ENCODE measurements at places on chromosomes 3 and 15.

- DNase-seq, result no peak
Measured at GRCh38 chr3:72303926-72304325, 519.0 kb upstream of the PROK2 start.

GRCh38 chr3:101995371-101996046 lies 146.2 kb downstream of the NFKBIZ start:
- DNase-seq, result no peak

DNA sequence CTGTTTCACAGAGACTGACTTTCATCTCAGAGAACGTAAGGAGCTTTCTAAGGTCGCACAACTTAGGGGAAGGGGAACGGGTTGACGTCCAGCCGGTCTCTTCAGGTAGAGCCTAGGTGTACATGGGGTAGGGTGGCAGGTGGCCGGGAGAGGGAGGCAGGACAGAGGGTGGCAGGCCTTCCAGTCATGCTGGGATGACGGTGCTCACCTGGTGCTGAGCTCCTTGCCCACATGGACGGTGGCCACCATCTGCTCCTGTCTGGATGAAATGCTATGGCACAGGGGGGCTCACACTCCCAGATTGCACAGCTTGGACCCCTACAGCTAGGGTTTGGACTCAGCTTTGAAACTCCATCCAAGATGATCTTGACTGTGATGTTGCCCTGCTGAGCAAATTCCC lies 144.5 kb downstream of the ATP10A start:
- DNase-seq, result no peak

DNA sequence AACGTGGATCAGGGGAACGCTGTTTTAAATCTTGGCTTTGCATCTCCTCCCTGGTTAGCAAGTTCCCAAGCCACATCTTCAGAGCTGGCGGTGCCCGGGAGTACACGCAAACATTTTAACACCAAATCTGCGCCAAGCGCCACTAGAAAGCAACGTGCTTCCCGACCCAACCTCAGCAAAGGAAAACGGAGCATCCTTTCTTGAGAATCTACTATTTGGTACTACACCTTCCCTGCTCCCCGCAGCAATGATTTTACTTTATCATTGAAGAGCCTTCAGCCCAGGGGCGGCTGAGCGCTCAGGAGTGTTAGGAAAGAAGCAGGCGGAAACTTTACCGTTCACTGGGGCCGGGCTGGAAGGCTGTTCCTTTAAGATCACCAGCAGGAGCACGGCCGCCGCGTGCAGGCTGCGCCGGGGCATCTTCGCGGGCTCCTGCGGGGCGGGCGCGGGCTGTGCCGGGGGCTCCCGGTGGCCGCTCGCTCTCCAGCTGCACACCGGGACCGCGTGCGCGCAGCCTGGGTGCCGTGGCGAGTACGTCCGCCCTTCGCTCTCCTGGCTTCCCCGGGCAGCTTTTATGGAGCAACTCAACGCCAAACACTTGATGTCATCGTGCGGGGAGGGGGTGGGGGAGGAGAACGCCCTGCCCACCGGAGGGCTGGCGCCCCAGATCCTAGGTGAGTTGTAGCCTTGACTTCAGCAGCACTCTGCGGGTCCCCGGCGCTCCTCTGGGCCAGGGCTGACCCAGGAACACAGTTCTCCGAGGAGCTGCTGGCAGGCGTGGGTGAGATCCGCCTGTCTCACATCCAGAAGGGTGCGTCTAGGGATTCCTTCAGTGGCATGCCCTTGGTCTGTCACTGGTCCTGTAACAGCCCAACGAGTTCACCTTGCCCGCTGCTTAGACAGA lies at the start of gene CA12:
Gene CA12 (minus strand): TSS at position 546 of the 904 bp plus-strand sequence. CDS start 126 bp downstream, at position 420.
- no peak for DNase-seq

DNA sequence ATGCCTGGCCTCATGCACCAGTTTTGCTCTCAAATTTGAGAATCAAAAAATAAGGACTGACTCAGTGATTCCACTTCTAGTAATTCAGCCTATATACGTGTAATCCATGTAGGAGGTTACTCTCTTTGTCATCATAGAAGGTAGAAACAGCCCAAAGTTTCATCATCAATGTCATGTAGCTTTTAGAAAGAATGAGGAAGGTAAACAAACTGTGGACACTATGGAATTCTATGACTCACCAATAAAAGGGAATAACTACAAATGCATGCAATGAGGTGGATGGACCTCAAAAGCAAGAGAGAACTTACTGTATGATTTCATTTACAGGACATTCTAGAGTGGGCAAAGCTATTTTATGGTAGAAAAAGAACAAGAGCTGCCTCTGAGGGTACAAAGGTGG lies 93.2 kb upstream of the LRIG1 start:
- no peak for DNase-seq

- no peak for DNase-seq
Measured at GRCh38 chr3:122890720-122891220, 95.9 kb downstream of the SLC49A4 start.

DNA sequence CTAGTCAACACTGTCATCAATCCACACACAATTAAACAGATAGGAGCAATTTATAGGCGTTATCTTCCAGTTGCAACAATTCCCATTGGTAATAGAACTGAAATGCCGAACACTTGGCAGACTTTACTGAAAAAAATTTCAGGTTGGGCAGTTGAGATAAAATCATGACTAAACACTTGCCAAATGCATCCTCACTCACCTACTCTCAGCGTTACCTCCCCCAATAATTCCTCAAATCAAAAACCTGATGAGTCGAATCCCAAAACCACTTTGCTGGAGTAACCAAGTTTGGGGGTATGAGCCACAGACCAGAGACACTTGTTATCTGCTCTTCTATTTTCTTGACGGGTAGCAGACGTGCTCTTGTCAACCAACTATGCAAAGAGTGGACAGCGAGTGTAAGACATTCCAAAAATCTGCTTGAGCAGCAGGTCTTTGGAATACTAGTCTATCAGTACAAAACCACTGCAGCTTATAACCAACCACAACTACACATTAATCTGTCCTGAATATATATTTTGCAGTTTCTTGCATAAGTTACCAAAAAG lies 30.3 kb downstream of the PPP1R2 start:
- no peak for DNase-seq

DNA sequence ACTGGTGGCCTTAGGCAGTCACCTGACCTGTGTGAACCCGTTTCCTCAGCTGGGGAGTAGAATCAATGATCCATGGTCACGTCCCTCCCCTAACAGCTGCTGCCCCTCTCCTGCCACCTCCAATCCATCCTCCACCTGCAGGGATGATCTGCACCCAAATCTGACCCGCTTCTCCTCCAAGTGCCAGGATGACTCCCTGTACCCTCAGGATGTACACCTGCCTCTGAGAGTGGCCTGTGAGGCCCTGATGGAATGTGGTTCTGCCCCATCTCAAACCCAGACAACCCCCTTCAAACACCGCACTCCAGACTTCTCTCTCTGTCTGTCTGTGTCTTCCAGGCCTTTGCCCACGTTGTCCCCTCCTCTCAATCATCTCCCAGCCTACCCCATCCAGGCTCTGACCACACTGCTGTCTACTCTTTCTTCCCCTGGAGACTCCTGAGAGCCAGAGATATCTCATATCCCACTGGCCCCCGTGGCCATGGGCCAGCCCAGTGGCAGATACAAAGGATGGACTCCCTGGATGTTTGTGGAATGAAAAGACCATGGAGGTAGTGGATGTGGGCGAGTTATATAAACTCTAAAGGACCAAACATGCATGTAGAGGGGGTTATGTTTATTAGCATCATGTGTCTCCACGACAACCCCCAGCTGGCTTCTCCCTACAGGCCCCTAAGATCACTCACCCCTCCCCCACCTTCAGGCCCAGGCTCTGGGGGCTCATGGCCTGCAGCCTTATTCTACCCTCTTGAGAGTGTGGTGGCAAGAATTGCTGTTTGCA lies 84.9 kb downstream of the SMAD6 start:
- DNase-seq, result no peak

- no peak for DNase-seq
Measured at GRCh38 chr3:156246961-156247725, 126.8 kb downstream of the KCNAB1 start.

GRCh38 chr15:95417761-95418160 lies 912.7 kb upstream of the NR2F2 start:
- DNase-seq, result no peak

- no peak for DNase-seq
Measured at GRCh38 chr3:73536336-73536895, 88.3 kb downstream of the PDZRN3 start.

GRCh38 chr15:91142106-91142744 lies 42.2 kb downstream of the SV2B start:
- no peak for DNase-seq

DNA sequence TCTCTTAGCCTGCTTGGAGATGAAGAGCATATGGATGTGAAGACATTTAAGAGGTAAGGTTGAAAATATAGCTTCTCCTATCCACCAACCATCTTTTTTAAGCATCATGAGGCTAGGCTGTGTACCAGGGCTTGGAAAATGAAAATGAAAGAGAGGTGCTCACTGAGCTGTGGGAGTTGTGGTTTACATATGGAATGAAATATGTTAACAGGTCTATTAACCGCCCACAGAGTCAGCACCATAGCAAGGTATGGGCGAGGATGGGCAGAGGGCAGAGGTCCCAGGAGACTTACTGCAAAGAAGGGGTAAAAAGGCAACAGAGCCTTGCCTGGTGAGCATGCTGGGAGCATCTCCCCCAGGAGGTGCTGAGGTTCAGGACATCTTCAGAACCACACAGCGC lies 273.1 kb downstream of the GABRG3 start:
- DNase-seq, result no peak

GRCh38 chr3:131141770-131142169 lies 115.1 kb downstream of the NEK11 start:
- no peak for DNase-seq

DNA sequence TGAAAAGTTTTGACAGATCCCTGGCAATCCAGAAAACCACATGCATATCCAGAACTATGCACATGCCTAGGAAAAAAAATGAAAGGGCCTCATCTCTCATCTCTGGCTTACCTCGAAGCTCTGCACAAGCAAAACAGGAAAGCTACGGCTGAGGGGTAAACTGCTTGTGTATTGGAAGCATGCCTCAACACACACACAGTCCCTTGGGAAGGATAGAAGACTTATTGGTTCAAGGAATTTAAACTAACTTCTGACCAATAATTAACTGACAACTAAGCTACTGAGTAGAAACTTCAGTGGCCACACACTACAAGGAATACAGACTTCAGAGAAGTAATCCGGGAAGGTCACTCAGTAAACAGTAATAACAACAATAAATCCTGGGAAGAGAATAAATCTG lies 59.9 kb upstream of the POMGNT2 start:
- no peak for DNase-seq

GRCh38 chr15:96312641-96313335 lies 17.7 kb upstream of the NR2F2 start:
- DNase-seq, result no peak

DNA sequence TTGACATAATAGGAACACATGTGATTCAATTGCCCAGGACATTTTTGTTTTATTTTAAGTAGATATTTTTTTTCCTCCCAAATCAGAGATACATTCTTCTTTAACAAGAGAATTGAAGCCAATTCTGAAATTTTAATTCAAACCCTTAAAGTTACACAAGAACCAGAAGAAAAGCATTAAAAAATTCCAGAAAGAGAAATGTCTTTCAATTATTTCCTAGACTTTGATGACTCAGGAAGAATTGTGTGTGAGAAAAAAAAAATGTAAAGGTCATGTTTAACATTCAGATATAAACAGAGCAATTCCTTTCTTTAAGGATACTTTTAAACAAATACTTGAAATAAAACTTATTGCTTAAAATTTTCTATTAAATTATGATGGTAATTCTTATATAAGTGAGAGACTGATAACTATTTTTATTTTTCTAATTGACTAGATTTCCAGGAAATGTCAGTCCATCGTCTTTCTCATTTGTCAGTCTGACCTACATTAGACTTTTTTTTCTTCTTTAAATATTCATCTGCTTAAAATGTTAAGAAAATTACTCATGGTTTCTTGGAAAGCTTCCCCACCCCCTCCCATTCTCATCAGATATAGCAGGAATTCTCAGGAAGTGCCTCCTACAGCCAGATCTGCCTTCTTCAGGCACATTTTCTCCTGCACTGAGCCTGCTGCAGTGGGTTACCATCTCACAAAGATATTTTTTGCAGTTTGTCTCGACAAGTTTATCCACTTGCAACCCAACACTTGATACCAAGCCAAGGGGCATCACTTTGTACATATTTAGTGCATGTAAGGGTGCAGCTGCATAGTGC lies 261.8 kb upstream of the CBLB start:
- no peak for DNase-seq

DNA sequence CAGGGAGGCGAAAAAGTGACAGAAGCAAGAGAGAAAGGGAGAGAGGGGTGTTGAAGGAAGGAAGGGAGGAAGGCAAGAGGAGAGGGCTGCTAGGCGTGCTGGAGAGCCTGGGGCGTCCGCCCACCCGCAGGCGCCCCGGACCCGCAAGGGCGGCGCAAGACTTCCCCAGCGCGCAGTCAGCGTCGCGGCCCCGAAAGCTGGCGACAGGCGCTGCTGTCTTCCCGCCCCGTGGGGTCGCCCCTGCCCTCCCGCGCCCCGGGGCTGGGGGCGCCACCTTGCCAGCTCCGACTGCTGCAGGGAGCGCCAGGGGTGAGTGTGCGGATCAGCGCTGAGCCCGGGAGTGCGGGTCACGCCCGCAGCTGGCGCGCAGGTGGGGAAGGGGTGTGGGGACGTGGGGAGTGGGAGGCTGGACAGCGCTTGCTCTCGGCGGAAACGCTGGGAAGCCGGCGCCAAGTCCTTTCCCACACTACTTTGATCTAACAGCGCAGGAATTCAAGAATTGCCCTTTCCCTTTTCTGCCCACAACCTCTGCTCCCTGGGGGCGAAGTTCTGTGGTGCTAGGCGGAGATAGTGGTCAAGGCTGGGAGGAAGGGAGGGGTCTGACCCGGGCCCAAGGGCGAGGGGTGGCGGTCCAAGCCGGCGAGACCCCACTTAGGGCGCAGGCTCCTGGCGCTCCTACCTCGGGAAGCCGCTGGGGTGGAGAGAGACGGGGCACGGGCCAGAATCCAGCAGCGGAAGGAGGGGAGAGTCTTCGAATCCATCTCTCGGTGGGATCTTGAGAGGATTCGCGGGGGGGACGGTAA lies 266.1 kb downstream of the CGGBP1 start:
- no peak for DNase-seq

- DNase-seq, result no peak
Measured at GRCh38 chr3:143226678-143227291, 107.2 kb downstream of the CHST2 start.

GRCh38 chr3:53890726-53891475 lies 758 bp downstream of the SELENOK start:
- peak; percentile 6 for DNase-seq

DNA sequence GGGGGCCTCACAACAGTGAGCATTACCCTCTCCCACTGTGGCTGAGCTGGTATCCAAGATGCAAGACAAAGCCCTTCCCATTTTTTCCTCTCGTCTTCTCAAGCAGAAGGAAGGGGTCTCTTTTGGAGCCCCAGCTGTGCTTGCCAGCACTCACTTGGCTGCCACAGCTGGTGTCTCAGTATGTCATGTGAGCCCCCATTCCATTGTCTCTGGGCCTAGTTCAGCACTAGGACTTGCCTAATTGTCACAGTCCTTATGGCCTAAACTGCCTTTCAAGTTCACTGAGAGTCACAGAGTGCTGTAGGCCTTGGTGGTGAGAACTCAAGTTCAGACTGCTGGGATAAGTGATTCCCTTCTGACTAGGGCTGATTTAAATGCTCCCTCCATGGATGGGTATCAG lies 89.8 kb downstream of the ARHGEF26 start:
- no peak for DNase-seq

All from stimulated activated CD4-positive, alpha-beta T cell treated with anti-CD3 and anti-CD28 coated beads, Interleukin-15, amount 100 ng/mL, for 1 hour (primary cell).